GM12865 (cell line): ENCODE measurements at places on chromosomes 12 and 14.
A peak's percentile ranks its signal among the peaks of the same experiment; 100 is the strongest.

GRCh38 chr12:2652401-2653081, 142.2 kb upstream of the FKBP4 start:
- DNase-seq = no peak

GRCh38 chr12:65511134-65511834, 232.8 kb downstream of the MSRB3 start:
- DNase-seq = no peak

DNA sequence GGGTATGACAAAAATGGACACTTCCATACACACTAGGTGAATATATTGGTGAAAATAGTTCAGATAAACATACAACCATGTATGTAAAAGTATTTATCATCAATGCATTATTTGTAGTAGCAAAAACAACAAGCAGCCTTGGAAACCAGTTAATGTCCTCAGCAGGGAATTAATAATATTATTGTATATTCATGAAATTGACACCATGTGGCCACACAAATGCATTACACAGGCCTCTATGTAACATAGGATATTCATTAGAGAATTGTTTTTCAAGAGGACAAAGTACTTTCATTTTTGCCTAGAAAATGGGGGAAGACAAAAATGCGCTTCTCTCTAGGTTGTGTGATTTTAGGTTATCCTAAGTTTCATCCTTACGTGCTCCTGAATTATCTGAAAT, 24.3 kb downstream of the SPRING1 start:
- DNase-seq = no peak

DNA sequence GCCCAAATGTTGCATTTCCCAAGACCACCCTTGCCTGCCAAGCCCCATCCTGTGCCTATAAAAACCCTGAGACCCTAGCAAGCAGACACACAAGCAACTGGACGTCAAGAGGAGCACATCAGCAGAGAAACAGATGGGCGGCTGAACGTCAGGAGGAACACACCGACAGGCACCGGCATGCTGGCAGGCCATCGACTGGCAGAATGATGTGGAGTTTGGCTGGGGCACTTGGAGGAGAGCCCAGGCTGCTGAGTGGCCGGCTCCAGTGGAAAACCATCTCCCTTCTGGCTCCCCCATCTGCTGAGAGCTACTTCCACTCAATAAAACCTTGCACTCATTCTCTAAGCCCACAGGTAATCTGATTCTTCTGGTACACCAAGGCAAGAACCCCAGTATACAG, 130.1 kb downstream of the SLC41A2 start:
- DNase-seq = no peak

GRCh38 chr12:89618113-89618862, 90.3 kb downstream of the ATP2B1 start:
- peak; percentile 10 for DNase-seq

- DNase-seq = no peak
These were observed 16.7 kb upstream of the CRY1 start for GRCh38 chr12:107109726-107110719.

DNA sequence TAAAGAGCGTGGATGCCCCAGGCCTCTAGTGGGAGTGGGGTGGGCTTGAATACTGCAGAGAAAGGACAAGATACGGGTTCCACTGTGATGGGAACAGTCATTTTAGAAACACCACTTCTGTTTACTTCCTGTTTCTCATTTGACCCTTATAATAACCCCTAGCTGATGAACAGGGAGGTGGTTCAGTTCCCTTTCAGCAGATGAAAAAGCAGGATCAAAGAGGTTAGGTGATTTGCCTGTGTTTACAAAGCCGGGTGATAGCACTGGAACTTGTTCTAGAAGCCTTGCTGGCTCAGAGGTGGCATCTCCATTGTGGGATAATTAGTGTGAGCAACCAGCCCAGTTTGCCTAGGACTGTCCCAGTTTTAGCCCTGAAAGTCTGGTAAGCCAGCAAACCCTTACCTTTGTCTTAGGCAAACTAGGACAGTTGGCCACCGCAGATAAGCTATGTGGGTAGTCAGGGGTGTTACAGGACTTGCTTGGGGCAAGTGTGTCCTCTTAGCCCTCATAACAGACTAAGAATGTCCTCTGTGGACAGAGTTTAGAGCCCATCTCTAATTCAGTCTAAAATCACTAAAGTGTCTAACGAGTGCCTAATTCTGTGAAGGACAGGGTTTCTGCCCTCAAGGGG, 7.5 kb upstream of the LRP1-AS start:
- DNase-seq = peak; percentile 18

- DNase-seq = no peak
These were observed 45.4 kb downstream of the CLMN start for GRCh38 chr14:95274279-95274678.

- DNase-seq = no peak
These were observed 204.3 kb downstream of the PPM1H start for GRCh38 chr12:62730649-62731048.

DNA sequence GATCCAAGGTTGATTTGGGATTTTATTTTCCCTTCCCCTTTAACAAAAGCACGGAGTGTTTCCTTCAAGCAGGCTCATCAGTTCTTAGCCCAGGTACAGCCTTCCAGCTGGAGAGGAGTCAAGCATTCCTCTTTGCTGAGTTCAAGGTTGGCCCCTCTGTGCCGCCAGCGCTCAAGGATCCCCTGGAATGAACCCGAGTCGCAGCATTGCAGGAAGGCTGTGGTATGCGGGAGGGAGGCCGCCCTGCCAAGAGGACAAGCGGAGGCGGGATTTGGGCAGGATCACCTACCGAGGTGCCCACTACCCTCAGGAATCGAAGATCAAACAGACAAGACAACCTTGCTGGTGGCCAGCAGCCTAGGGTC, 53.9 kb upstream of the NCOR2 start:
- no peak for DNase-seq

DNA sequence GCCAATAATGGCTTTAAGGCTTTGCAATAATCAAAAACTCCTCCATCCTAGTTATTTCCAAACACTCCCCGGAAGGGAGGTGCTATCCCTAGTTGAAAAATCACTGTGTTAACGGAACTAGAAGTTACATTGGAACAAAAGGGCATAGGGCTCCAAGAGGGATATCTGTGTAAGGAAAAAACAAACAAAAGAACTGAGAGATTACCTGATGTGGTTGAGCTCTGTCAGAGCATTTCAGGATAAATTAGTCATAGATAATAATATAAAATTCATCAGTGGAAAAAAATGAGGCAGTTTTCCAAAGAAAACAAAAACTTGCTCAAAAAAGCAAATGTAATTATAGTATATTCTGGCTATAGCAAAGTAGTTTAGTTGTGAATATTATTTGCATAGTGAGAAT, 27.4 kb upstream of the PAPLN start:
- DNase-seq = no peak

DNA sequence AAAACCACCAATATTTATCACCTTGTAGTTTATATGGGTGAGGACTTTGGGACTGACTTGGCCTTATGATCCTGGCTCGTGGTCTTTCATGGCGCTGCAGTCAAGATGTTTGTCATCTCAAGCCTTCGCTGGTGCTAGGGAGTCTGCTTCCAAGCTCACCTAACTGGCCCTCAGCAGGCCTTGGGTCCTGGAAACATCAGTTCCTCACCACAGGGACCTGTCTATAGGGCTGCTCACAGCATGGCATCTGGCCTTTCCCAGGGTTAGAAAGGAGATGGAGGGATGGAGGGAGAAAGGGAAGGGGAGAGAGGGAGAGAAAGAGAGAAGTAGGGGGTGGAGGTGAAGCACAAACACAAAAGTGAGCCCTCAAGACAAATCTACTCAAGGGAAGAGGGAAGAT, 31.7 kb downstream of the VCPKMT start:
- DNase-seq = no peak

GRCh38 chr14:82667501-82667900, 1133.8 kb upstream of the SEL1L start:
- no peak for DNase-seq

GRCh38 chr12:112117685-112118084, 7.7 kb upstream of the TRAFD1 start:
- DNase-seq = no peak

DNA sequence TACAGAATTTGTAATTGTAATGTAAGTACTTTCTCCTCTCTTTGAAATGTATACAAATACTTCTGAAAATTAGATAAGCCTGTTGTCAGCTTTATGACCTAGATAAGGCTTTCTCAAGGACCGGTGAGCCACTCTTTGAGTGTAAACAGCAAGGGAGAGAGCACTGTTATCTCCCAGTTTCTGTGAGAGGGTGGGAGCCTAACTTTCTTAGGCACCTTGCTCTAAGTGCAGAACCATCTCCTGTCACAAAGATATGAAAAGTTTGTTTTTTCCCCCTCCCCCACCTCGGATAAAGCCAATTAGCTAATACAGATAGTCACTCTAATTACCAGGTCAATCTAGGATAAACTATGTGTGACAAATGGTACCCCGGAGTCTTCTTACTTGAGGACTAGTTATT, 35.8 kb downstream of the CAPS2 start:
- DNase-seq = no peak

- no peak for DNase-seq
These were observed 2.9 kb downstream of the PRMT5 start for GRCh38 chr14:22926316-22926715.

DNA sequence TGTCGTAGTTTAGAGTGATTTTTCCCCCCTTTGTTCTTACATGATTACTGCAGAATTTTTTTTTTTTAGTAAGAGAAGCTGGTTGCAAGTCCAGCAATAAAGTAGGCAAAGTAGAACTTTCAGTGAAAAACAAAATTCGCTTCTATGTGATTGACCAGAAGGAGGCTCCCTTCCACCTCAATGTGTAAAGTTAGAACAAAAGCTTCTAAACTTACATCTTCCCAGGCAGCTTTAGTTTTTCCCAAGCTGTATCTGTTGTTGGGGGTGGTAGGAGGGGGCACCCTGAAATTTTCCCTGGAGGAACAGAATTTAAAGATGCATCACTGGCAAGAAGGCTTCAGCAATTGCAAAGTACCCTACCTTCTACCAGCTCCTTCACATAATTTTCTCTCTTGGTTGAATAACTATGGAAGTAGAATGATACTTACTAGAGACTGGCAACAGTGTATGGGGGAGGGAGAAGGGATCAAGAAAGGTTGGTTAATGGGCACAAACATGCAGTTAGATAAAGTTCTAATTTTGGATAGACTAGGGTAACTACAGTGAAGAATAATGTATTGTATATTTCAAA, 87.3 kb upstream of the E2F7 start:
- no peak for DNase-seq

GRCh38 chr12:86590296-86590695, 334.1 kb upstream of the MGAT4C start:
- DNase-seq = no peak

DNA sequence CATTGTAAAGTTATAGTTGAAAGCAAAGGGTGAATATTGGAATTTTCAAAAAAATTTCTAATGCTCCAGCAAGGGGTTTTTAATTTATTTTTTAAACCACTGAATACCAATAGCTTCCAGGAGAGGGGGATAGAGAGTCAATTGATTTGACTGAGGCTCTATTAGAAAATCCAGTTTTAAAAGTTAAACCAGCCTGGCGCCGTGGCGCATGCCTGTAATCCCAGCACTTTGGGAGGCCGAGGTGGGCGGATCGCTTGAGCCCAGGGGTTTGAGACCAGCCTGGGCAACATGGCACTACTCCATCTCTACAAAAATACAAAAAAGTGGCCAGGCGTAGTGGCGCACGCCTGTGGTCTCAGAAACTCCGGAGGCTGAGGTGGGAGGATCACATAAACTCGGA, 150.1 kb downstream of the SLC38A4 start:
- DNase-seq = peak; percentile 38

DNA sequence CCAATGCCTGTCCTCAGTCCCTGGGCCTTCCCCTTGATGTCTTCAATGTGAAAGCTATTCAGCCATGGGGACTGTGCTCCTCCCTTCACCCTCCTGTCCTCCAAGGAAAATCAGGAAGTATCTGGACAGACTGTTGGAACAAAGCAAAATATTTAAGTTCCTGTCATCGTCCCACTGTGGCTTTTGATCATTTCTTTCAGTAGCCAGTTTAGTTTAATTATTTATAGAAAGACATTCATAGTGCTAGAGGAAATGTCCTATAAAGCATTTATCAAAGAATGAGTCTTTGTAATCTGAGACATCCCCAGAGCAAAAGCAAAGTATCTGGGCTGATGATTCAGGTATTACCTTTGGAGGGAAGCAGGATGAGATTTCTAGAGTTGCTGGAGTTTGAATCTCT, 254.1 kb downstream of the NRXN3 start:
- DNase-seq = no peak

DNA sequence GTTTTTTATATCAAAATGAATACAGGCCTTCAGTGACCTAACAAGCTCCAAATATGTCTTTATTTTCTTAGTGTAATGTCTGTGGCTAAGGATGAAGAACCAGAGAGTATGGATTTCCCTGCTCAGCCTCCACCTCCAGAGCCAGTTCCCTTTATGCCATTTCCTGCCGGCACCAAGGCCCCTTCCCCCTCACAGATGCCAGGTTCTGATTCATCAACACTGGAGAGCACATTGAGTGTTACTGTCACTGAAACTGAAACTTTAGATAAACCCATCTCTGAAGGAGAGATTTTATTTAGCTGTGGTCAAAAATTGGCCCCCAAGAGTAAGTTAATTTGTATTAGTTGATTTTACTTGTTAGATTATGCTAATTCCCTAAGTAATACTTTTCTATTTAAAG, 61.0 kb downstream of the KIAA0586 start:
- peak; percentile 31 for DNase-seq
